ENCODE measurements at places on chromosomes 11 and 22. TPM values are rescaled to one million over a fixed set of nuclear protein-coding genes. Genes with fewer than 3 reads are reported as not detected.
A peak's percentile ranks its signal among the peaks of the same experiment; 100 is the strongest.

- no peaks in the 10 kb centered on the region for H3K36me3 ChIP-seq
- H3K27ac ChIP-seq, result no peak overlapping the region
- H3K4me3 ChIP-seq, result no peak overlapping the region
- DNase-seq, result no peak
Observed at GRCh38 chr11:7462706-7463105, 22.6 kb upstream of the OLFML1 start.

DNA sequence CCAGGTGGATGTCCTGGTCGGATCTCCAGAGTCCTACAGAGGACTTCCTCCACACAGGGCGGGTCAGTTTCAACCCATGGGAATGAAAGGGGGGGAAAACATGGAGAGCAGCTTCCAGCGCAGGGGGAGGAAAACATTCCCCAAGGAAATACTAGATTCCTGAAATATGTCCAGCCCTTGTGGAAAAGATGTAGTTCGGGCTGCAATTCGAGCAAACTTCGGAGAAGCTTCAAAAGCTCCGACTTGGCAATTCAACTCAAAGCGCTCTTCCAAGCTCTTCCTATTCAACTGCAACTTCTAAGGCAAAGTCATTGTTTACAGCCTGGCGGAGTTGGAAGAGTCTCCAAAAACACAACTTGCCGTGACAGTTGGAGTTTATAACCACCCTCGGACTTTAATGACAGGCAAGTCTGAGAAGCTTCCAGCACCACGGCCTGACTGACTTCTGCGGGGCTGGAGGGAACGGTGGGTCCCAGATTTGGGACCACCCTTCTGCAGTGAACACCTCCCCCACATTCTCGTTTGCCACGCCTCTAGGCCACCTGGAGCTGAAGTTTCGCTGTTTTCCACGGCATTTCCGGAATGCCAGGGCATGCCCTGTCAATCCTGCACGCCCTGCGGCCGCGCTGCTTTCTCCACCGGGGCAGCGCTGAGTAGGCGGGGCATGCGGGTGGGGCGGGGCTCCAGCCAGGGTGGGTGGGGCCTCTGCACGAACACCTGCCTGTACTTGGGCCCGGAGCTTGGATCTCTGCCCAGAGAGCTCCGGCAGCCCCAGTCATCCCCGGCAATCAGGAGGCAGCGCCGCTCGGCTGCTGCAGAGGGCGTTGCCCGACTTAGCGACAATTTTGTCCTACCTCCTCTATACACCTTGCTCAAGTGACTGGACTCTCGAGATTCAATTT is 49.0 kb upstream of the BIRC3 start:
- peak overlapping the region; percentile 43 for H3K4me3 ChIP-seq
- DNase-seq, result peak; percentile 94
- H3K27ac ChIP-seq, result peak overlapping the region; percentile 28
- H3K4me1 ChIP-seq, result peaks cover 5% of the 10 kb centered on the region

GRCh38 chr11:46533396-46534100 is 60.3 kb downstream of the AMBRA1 start:
- H3K4me3 ChIP-seq, result no peak overlapping the region
- no peaks in the 10 kb centered on the region for H3K27me3 ChIP-seq
- H3K4me1 ChIP-seq, result peaks cover 24% of the 10 kb centered on the region
- no peak for DNase-seq
- peaks cover under 1% of the 10 kb centered on the region for H3K36me3 ChIP-seq
- no peak overlapping the region for H3K27ac ChIP-seq

GRCh38 chr11:46951864-46952263 is 15.3 kb downstream of the CSTPP1 start:
- no peaks in the 10 kb centered on the region for H3K4me1 ChIP-seq
- H3K27ac ChIP-seq, result no peak overlapping the region
- DNase-seq, result no peak

GRCh38 chr22:42693763-42694683 is 26.6 kb downstream of the A4GALT start:
- H3K27ac ChIP-seq, result no peak overlapping the region
- H3K36me3 ChIP-seq, result peaks cover 20% of the 10 kb centered on the region
- DNase-seq, result no peak
- no peaks in the 10 kb centered on the region for H3K27me3 ChIP-seq

GRCh38 chr22:35133702-35134380 is 67.9 kb downstream of the ISX start:
- no peaks in the 10 kb centered on the region for H3K4me1 ChIP-seq
- H3K4me3 ChIP-seq, result no peak overlapping the region
- DNase-seq, result no peak
- no peaks in the 10 kb centered on the region for H3K36me3 ChIP-seq
- no peak overlapping the region for H3K27ac ChIP-seq
- peaks cover 30% of the 10 kb centered on the region for H3K27me3 ChIP-seq

GRCh38 chr11:116275635-116276034 is 497.2 kb downstream of the BUD13 start:
- no peak for DNase-seq
- H3K4me3 ChIP-seq, result no peak overlapping the region
- H3K27me3 ChIP-seq, result no peaks in the 10 kb centered on the region
- no peak overlapping the region for H3K27ac ChIP-seq
- no peaks in the 10 kb centered on the region for H3K4me1 ChIP-seq
- no peaks in the 10 kb centered on the region for H3K36me3 ChIP-seq

Gene XKR3
- total RNA-seq, result not detected

Gene MYOD1
- not detected for total RNA-seq

GRCh38 chr11:110901441-110901840 is 189.2 kb upstream of the ARHGAP20 start:
- no peak overlapping the region for H3K4me3 ChIP-seq
- no peaks in the 10 kb centered on the region for H3K4me1 ChIP-seq
- no peaks in the 10 kb centered on the region for H3K27me3 ChIP-seq
- no peak for DNase-seq
- no peaks in the 10 kb centered on the region for H3K36me3 ChIP-seq

All from upper lobe of right lung (tissue), 1 donor.